ENCODE measurements at places on chromosomes 5 and 9.

- no peak for DNase-seq
Measured at GRCh38 chr5:172123269-172123692, 64.7 kb downstream of the STK10 start.

DNA sequence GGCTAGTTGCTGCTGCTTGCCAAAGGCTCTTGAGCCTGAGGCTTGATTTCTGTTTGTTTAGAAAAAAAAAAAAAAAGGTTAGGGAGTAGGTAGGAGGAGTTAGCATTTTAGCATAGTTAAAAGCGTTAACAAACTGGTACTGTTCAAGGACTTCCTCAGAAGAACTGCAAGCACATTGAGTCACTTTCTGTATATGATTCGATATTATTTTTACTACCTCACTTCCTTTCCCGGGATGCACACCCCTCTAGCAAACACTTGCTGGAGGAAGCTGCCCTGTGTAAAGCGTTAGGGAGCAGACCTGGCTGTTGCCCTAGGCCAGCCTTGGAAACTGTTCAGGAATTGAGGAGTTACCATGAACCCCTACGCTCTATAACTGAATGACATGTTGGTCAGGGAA lies 15.7 kb upstream of the CEP120 start:
- DNase-seq: no peak

GRCh38 chr5:96626956-96627355 lies 35.2 kb upstream of the CAST start:
- no peak for DNase-seq

DNA sequence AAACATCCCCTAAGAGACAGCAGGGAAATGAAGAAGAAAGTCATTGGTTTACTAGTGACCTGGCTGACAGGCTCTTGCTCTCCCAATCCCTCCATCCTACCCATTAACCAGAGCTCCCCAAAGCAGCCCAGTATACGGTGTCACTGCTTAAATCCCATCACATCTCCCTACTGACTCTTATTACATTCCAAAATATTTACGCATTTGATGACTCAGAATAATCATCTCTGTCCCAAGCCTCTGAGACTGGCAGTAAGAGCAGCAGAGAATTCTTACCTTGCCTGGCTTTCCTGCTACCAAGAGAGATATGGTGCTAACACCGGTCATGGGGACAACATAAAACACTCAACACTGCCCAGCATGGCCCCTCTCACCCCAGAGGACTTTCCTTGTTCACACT lies 20.2 kb upstream of the WHRN start:
- no peak for DNase-seq

DNA sequence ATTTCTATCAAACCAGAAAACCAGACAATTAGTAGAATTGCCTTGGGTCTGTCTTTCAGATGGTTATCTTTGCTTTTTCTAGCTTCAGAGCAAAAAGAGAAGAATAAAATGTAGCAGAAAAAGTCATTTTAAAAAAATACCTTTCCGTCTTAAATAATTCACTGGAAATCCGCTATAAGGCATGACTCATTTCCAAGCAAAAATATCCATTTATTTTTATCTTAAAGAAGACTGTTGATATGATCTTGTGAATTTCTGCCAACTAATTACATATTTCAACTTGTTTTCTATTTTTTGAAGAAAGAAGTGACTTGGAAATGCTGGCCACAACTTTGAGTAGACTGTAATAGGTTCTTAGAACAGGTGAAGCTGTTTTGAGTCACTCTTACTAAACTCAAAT lies 83.7 kb downstream of the VCAN start:
- DNase-seq: no peak

GRCh38 chr5:7671381-7671993 lies 179.4 kb downstream of the CFAP90 start:
- no peak for DNase-seq

Data from NCI-H774 (cell line).